ENCODE measurements at places on chromosomes 4 and X.

DNA sequence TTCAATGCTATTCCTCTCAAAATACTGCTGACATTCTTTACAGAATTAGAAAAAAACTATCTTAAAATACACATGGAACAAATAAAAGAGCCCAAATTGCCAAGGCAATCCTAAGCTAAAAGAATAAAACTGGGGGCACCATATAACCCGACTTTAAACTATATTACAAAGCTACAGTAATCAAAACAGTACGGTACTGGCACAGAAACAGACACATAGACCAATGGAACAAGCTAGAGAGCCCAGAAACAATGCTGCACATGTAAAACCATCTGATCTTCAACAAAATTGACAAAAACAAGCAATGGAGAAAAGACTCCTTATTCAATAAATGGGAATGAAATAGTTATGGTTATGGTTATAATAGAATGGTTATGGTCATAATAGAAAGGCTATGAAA lies 482.6 kb downstream of the IDS start:
- DNase-seq = no peak

- DNase-seq = no peak
Measured at GRCh38 chr4:83267121-83267829, 17.3 kb downstream of the COQ2 start.

GRCh38 chr4:105145903-105146275 lies 787 bp upstream of the TET2 start:
- DNase-seq = no peak

- peak; percentile 44 for DNase-seq
Measured at GRCh38 chr4:107736924-107737448, 17.0 kb upstream of the PAPSS1 start.

GRCh38 chr4:93764639-93765246 lies 63.8 kb upstream of the ATOH1 start:
- peak; percentile 63 for DNase-seq

- peak; percentile 77 for DNase-seq
Measured at GRCh38 chrX:49199906-49200771, at the start of gene SYP. Gene SYP (minus strand): TSS chrX:49200193. CDS start chrX:49200186, 7 bp downstream.

DNA sequence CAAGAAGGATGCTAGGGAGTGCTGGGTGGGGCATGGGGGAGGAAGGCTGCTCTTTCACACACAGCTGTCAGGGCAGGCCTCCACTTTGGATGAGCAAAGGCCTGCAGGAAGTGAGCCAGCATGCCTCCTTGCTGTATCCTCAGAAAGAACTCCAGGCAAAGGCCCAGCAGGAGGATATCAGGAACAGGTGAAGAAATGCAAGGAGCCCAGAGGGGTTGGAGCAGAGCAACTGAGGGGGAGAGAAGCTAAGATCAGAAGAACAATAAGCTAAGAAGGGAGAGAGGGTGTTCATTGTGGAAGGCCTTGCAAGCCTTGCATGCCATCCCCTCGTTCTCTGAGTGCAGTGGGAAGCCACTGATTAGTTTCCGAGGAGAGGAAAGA lies 115.1 kb downstream of the CAMK2D start:
- DNase-seq = no peak

DNA sequence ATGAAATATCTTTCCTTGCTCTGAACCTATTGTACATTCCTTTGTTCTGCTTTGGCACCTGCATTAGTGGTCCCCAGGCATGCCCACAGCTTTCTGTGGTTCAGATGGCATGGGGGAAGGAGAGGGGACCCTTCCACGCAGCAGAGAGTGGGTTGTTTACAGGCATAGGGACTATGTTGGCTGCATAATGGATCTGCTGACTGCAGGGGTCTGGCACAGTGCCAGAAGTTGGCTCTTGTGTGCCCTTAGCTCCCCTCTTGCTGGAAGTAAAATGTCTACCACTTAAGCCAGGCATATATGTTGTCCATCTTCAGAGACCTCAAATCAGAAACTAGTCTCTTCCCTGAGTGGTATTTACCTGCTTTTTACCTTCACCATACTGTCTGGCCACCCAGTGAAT lies 651.9 kb upstream of the PCDH7 start:
- DNase-seq = no peak

DNA sequence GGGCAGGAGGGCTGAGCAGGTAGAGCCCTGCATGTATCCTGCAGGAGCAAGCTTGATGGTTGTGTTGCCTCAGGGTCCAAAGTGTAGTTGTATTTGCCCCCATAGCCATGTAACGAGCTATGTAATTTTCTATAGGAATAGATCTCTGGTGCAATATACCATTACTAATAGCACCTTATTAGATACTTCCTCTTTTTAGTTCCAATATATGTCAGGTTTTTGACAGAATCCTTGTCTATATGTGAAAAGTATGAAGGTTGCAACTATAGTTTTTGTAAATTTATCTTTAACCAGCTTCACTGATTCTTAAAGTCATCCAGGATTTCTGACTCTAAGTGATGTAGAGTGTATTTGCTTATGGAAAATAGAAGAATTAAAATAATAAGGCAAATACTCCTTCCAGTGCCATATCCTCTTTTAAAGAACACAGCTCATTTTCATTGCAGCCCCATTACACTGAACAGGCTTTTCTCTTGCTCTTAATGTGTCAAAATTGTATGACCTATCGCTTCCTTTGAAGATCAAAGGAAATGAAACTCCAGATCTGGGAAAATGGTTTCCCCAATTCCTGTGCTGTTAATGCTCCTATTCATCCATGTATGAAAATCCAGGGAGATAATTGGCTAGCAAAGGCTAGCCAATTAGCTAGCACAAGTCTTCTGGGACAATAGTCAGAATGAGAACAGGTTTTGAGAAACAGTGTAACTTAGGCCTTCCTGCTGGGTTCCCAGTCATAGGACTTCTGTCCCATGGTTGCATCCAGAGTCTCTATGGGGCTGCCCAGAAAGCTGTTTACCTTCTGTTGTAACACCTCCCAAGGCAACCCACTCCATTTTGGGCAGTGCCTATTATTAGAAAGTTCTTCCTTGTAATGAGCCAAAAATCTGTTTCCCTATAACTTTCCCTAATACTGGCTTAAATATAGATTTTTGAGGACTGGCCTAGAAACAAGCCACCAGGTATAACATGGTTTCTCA lies 90.6 kb downstream of the TSPAN7 start:
- no peak for DNase-seq

- DNase-seq = no peak
Measured at GRCh38 chr4:141346144-141346543, 125.4 kb downstream of the ZNF330 start.

Measured in retina (tissue), 1 donor.